ENCODE measurements at places on chromosomes 7 and 10. TPM values are rescaled to one million over a fixed set of nuclear protein-coding genes. Genes with fewer than 3 reads are reported as not detected.

DNA sequence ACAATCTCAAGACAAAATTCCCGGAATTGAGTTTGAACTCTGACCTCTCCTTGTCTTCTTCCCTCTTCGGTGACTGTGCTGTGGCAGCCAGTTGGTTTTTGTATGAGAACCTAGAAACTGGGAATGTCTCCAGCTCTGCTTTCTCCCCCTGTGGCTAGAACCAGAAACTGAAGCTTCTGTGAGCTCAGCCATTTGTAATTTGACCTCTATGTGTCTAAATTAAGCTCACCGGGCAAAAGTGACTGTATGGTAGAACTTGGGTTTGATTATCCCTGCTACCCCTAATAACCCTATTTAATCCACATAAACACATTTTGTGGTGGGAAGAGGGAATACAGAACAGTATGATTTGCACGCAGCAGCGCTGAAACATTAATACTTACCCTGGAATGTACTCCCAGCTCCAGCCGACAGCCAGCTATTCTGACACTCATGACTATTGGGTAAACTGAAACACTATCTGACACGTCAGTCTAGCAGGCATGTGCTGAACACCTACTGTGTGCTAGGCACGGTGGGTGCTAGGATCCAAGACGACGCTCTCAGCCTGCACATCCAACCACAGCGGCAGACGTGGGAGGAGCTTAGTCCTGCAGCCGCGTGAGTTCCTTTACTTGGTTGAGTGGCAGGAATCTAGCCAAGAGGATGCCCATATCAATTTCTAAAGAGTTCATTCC is 324.8 kb downstream of the SFMBT2 start:
- peak; percentile 56 for DNase-seq

GRCh38 chr10:109029870-109030269 is 893.4 kb downstream of the XPNPEP1 start:
- no peak for DNase-seq

- DNase-seq, result no peak
Measured at GRCh38 chr10:132812520-132812919, 26.6 kb upstream of the NKX6-2 start.

DNA sequence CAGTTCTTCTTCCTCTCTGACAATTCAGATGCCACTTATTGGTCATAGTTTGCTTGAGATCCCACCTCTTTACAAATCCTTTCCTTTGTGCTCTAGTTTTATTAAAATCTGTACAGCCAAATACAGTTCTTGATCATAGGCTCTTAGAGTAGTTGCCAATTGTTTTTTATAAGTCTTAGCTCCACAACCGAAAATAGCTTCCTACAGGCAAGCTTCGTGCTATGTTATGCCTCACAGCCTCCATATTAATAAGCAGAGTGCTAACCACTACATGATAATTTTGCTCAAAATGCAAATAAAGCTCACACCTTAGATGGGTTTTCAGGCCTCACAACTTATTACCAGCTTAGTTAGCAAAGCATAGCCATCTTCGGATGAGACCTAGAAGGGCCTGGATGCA is 688.9 kb downstream of the MAGI2 start:
- no peak for DNase-seq

- no peak for DNase-seq
Measured at GRCh38 chr7:120114626-120115025, 158.3 kb upstream of the KCND2 start.

- no peak for DNase-seq
Measured at GRCh38 chr7:112134039-112134438, 72.2 kb downstream of the DOCK4 start.

DNA sequence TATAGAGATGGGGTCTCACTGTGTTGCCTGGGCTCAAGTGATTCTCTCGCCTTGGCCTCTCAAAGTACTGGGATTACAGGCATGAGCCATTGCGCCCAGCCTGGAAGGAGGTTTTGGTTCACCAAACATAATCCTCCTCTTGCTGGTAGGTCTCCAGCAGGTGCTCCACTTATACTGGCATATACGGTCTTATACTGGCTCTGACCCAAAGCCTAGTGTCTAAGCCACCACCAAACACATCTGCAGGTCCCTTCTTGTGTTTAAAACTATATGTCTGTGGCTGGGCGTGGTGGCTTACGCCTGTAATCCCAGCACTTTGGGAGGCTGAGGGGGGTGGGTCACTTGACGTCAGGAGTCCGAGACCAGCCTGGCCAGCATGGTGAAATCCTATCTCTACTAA is 5.4 kb downstream of the MBLAC1 start:
- DNase-seq, result no peak

- DNase-seq, result no peak
Measured at GRCh38 chr7:42765931-42766330, 145.9 kb downstream of the C7orf25 start.

GRCh38 chr10:93615576-93616235 is 3.4 kb downstream of the PDE6C start:
- DNase-seq, result no peak

- DNase-seq, result no peak
Measured at GRCh38 chr10:6347391-6347951, 144.7 kb downstream of the PFKFB3 start.

- no peak for DNase-seq
Measured at GRCh38 chr10:8104005-8104404, 49.5 kb downstream of the GATA3 start.

GRCh38 chr7:7972922-7973594 is 4.5 kb downstream of the GLCCI1 start:
- DNase-seq, result no peak

GRCh38 chr10:369684-370448 is 234.6 kb downstream of the ZMYND11 start:
- no peak for DNase-seq

DNA sequence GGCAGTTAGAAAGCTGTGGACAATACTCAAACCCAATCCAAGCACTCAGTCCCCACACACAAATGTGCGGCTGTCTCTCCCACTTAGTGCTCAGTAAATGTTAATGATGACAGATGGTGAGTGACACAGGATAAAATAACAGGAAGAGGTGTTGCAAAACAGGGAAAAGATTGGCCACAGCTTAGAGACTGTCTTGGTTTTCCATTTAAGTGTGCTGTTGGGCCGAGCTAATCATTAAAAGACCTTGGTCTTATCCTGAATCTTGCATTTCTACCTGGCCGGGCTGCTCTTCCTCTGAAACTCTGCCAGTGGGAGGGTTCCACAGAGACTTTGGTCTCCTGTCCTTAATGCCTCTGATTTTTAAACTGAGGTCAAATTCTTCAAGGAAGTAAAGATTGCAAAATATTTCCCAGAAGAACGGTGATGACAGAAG is 113.1 kb upstream of the RNF32 start:
- no peak for DNase-seq

- DNase-seq, result no peak
Measured at GRCh38 chr7:42952328-42952727, 20.2 kb downstream of the MRPL32 start.

GRCh38 chr10:78640796-78641636 is 427.8 kb upstream of the ZMIZ1 start:
- no peak for DNase-seq

DNA sequence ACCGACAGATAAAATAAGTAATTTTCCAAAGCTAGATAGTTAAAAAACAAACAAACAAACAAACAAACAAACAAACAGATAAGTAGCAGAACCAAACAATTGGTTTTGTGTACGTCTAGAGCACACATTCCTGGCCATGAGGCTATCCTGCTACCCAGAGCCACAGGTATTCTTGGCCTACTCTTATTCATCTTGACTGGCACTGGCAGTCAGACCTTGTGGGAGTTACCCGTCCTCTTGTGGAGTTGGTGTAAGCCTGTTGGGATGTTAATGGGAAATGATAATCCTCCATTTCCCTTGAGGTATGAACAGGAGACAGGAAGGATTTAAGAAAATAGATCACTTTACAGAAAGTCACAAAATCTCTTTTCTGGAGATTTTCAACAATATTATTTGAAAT is 142.4 kb upstream of the MEOX2 start:
- peak; percentile 4 for DNase-seq

DNA sequence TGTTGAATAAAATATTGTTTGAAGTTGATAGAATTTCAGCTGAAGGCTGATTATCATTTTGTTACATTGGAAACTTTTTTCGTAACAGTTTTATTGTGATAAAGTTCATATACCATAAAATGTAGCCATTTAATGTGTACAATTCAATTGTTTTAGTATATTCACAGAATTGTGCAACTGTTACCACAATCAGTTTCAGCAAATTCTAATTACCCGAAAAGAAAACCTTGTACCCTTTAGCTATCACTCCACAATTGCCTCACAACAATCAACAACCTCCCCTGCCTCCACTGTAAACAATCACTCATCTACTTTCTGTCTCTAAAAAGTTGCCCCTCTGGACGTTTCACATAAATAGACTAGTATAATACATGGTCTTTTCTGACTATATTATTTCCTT is 179.7 kb upstream of the BET1 start:
- DNase-seq, result no peak

DNA sequence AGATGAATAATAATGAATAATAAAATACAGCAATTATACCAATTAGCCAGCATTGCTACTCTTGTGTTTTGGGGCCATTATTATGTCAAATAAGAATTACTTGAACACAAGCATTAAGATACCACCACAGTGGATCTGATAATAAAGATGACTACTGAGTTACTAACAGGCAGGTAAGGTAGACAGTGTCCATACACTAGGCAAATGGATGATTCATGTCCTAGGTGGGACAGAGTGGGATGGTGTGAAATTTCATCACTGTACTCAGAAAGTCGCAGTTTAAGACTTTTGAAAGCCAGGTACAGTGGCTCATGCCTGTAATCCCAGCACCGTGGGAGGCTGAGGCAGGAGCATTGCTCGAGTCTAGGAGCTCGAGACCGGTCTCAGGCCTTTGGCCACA is 8.7 kb upstream of the UNC5B start:
- DNase-seq, result no peak

- DNase-seq, result no peak
Measured at GRCh38 chr7:90180649-90181048, 26.4 kb downstream of the STEAP1 start.

GRCh38 chr10:67492317-67493019 is 203.5 kb downstream of the CTNNA3 start:
- no peak for DNase-seq

MMD2 gene
- total RNA-seq, result not detected

MKI67 gene
- total RNA-seq, result 17.1 TPM

EPHB6 gene
- 8.8 TPM for total RNA-seq

FAS gene
- not detected for total RNA-seq

NPC1L1 gene
- not detected for total RNA-seq

CUZD1 gene
- 0.11 TPM for total RNA-seq
